ENCODE measurements at places on chromosomes 12 and 14. TPM values are rescaled to one million over a fixed set of nuclear protein-coding genes. Genes with fewer than 3 reads are reported as not detected.

DDX11 gene
- total RNA-seq = 26.6 TPM

NOXRED1 gene
- total RNA-seq = 0.18 TPM

CYP27B1 gene
- 3.2 TPM for total RNA-seq

ADAMTS20 gene
- total RNA-seq = not detected

PRH2 gene
- not detected for total RNA-seq

GRCh38 chr12:84305144-84305543 lies 607.5 kb downstream of the SLC6A15 start:
- H3K4me1 ChIP-seq = no peaks in the 10 kb centered on the region
- H3K36me3 ChIP-seq = no peaks in the 10 kb centered on the region
- H3K27me3 ChIP-seq = peaks cover 4% of the 10 kb centered on the region
- H3K27ac ChIP-seq = no peak overlapping the region

DNA sequence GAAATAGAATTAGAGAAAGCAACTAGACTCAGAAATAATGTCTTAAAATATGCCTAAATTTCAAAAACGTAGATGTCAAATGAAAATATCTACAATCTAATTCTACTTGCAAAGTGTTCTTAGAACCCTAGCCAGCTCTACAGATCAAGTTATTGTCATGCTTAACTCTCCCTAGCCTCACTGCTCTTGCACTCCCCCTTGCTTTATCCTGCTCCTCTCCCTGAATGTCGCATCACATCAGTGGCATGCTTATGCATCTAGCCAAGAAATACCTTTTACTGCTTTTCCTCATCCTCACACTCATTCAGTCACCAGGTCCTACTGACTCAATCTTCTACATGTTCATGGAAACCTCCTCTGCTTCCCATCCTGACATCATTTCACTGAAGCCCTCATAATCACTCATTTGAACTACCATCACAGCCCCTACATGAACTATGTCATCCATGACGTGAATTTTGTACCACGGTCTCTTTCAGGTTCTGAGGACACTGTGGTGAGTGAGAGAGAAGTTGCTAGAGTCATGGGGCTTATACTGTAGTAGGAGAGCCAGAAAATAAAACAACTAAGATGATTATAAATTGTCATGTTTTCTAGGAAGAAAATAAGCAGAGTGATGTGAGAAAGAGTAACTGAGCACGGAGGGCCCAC lies 22.6 kb upstream of the CRACR2A start:
- no peaks in the 10 kb centered on the region for H3K36me3 ChIP-seq
- no peak for DNase-seq
- H3K4me3 ChIP-seq = no peak overlapping the region
- H3K4me1 ChIP-seq = no peaks in the 10 kb centered on the region
- H3K27me3 ChIP-seq = peaks cover 13% of the 10 kb centered on the region
- H3K27ac ChIP-seq = no peak overlapping the region

DNA sequence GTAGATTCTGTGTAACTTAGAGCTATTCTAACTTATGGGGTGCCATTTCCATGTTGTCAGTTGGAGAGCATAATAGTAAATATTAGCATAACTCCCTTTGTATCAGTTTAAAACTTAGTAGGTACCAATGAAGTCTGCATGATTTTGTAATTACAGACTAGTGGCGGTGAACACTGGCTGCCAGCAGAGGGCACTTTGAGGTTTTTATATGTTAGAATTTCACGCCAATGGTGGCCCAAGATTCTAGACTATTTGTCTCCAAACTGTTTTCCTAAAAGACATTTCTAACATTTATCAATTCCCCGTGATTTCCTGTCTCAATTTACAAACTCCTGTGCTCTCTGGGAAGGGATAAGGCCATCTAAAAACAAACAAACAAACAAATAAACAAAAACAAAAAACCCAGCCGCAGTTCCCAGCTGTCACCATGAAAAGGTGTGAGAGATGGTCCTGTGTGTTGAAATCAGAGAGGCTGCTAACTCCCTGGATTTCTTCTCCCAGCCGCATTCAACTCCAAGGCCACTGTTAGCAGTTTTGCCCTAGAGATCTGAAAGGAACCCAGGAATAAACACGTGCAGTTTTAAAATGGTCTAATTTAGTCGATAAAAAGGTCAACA lies 57.6 kb downstream of the BRMS1L start:
- H3K27me3 ChIP-seq = peaks cover 3% of the 10 kb centered on the region
- no peak for DNase-seq
- peaks cover 1% of the 10 kb centered on the region for H3K36me3 ChIP-seq
- H3K4me1 ChIP-seq = peaks cover 15% of the 10 kb centered on the region

GRCh38 chr12:54197431-54197909 lies 8.7 kb upstream of the SMUG1 start:
- H3K27ac ChIP-seq = no peak overlapping the region
- H3K36me3 ChIP-seq = peaks cover 2% of the 10 kb centered on the region
- H3K4me1 ChIP-seq = no peaks in the 10 kb centered on the region
- H3K27me3 ChIP-seq = peaks cover 58% of the 10 kb centered on the region
- H3K4me3 ChIP-seq = no peak overlapping the region

GRCh38 chr14:26233118-26233517 lies 364.7 kb downstream of the NOVA1 start:
- H3K4me1 ChIP-seq = no peaks in the 10 kb centered on the region
- peaks cover 25% of the 10 kb centered on the region for H3K27me3 ChIP-seq
- no peak overlapping the region for H3K27ac ChIP-seq
- no peaks in the 10 kb centered on the region for H3K36me3 ChIP-seq
- DNase-seq = no peak
- H3K4me3 ChIP-seq = no peak overlapping the region

DNA sequence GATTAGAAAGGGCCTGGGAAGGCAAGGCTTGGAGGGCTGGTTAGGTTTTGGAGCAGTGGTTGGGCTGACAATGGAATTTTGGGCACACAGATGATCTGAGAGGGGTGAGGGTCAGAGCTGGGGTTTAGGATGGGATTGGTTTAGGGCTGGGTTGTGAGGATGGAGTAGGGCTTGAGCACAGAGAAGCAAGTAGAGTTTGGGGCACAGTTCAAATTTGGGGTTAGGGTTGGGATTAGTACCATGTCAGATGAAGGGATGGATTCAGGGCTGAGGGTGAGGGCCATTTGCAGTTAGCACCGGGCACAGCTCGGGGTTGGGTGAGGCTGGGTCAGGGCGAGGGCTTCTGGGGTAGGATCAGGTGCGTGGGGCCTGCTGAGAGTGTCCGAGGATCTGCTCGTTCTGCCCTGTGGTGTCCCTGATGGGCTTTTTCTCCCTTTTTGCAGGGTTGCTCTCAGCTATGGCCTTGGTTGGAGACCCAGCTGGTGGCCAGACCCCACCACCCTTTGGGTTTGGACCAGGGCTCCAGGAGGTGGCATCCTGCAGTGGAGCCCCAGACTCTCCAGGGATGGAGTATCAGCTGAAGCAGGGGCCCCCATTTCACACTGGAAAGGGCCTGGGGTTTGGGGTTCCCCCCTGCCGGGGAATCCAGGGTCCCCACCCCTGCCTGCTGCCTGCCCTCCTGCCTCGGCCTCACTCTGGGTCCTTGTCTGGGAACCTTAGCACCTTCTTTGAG lies 45.6 kb downstream of the KRT80 start:
- no peak overlapping the region for H3K4me3 ChIP-seq
- no peaks in the 10 kb centered on the region for H3K27me3 ChIP-seq
- no peak for DNase-seq
- no peaks in the 10 kb centered on the region for H3K36me3 ChIP-seq

DNA sequence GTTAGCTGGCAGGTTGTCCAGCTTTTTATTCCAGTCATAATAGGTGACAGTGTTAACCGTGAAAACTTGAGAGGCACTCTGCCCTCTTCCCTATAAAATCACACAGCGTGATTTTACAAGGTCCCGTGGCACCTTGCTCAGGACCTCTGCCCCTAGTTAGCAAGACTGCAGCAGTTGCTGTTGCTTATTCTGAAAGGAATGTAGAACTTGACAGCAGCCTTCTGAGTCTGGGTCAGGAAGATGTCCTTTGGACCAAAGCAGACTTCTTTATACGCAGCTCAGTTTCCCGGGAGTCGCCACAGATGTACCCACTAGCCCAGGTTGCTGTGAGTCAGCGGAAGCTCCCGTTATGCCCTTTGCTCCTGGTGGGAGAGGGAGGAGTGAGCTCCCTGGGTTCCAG lies 13.2 kb downstream of the PRKAB1 start:
- H3K36me3 ChIP-seq = peaks cover 31% of the 10 kb centered on the region
- H3K27me3 ChIP-seq = no peaks in the 10 kb centered on the region
- no peak for DNase-seq
- H3K4me1 ChIP-seq = peaks cover 17% of the 10 kb centered on the region

DNA sequence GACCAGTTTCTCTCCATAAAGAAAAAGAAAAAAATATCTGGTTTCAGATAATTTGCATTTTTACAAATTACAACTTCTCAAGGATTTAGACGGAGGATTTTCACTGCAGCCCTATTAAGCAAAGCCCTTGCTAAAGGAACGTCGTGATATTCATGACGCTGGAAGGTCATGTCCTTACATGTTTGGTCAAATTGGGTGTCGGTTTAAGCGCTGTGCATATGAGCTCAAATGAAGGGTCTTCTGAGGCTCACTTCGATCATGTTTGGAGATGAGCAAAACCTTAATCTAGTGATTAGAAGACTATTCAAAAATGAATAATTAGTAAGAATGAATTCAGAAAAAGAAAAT lies 67.3 kb upstream of the USP15 start:
- no peak overlapping the region for H3K27ac ChIP-seq
- peaks cover 69% of the 10 kb centered on the region for H3K27me3 ChIP-seq
- no peak overlapping the region for H3K4me3 ChIP-seq
- no peaks in the 10 kb centered on the region for H3K36me3 ChIP-seq

DNA sequence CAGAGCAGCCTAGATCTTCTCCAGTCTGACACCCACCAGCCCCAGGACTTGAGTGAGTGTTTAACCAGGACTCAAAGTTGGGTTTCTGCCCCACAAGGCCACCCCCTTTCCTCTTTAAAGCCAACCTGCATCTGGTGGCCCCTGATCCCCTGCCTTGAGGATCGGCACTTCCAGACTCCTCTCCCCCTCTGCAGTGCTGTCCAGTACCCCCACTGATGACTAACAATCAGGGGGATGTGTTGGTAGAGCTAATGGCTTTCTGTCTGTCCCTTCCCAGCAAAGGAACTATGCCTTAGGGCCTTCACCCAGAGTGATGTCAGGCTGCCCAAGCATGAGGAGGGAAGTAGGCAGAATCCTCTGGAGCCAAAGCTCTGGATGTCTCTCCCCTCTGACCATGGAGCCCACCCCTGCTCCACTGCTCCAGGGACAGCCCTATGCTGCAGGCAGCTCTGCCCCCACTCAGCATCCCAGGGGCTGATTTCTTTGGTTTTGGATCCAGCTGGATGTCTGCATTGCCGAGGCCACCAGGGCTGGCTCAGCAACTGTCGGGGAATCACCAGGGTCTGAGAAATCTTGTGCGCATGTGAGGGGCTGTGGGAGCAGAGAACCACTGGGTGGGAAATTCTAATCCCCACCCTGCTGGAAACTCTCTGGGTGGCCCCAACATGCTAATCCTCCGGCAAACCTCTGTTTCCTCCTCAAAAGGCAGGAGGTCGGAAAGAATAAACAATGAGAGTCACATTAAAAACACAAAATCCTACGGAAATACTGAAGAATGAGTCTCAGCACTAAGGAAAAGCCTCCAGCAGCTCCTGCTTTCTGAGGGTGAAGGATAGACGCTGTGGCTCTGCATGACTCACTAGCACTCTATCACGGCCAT lies 42.9 kb downstream of the DAD1 start:
- DNase-seq = no peak
- no peak overlapping the region for H3K4me3 ChIP-seq
- peak overlapping the region; percentile 92 for H3K27ac ChIP-seq
- no peaks in the 10 kb centered on the region for H3K36me3 ChIP-seq

GRCh38 chr14:105491366-105491973 lies 424 bp downstream of the TEDC1 start:
- H3K27me3 ChIP-seq = no peaks in the 10 kb centered on the region
- H3K27ac ChIP-seq = peak overlapping the region; percentile 81
- H3K36me3 ChIP-seq = no peaks in the 10 kb centered on the region
- peak overlapping the region; percentile 72 for H3K4me3 ChIP-seq
- H3K4me1 ChIP-seq = peaks cover 15% of the 10 kb centered on the region

DNA sequence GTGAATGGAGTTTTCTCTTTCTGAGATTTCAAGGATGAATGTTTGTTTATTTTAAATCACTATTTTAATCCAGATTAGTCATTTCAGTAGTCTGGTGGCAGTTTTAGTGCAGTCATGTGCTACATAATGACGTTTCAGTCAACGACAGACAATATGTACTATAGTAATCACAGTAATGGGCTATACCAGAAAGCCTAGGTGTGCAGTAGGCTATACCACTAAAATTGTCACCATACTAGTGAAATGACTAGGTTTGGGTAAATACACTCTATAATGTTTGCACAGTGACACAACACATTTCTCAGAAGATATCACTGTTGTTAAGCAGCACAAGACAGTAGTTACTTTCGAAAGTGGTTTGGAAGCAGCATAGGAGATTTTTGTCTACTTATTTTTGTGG lies 203.1 kb downstream of the ETNK1 start:
- no peak overlapping the region for H3K27ac ChIP-seq
- no peaks in the 10 kb centered on the region for H3K27me3 ChIP-seq
- peaks cover 6% of the 10 kb centered on the region for H3K4me1 ChIP-seq
- no peak overlapping the region for H3K4me3 ChIP-seq

DNA sequence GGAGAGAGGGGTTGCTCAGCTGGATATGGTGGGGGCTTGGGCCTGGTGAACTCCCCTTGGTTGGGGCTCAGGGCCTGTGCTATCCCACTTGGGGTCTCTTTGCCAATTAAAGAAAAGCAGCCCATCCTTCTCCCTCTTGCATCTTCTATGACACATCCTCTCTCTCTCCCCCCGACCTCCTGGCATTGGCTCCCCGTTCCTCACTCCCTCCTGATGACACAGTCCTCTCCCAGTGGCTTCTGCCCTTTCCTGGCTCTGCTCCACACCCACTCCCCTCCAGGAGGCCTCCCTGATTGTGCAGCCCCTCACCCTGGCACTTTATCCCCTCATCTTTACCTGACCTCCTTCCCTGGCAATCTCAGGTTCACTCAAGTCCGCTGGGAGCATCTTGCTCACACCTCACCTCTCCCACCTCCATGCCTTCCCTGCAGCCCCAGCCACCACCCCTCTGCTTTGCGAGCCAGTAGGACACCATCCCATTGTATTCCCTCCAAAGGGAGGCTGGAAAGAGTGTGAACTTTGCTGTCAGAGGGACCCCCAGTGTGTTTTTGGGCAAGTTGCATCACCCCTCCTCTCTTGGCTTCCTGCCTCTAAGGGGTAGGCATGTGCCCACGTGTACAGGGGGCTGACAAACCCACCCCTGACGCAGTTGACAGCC lies 10.7 kb downstream of the KRT80 start:
- H3K27ac ChIP-seq = peak overlapping the region; percentile 95
- no peak for DNase-seq
- no peaks in the 10 kb centered on the region for H3K27me3 ChIP-seq
- H3K4me3 ChIP-seq = no peak overlapping the region
- H3K36me3 ChIP-seq = peaks cover 2% of the 10 kb centered on the region
- peaks cover 89% of the 10 kb centered on the region for H3K4me1 ChIP-seq

- peak within 1 kb of the TSS; percentile 28 for H3K4me3 ChIP-seq
- H3K27ac ChIP-seq = no peak within 1 kb of the TSS
- H3K4me1 ChIP-seq = peaks cover 16% of the 10 kb centered on the region
- DNase-seq = no peak
Measured at GRCh38 chr12:53974084-53975063, at the start of gene HOTAIR. HOTAIR (minus strand) TSS chr12:53974954.

GRCh38 chr14:31934767-31935266 lies 142.3 kb upstream of the ARHGAP5 start:
- no peak for DNase-seq
- no peaks in the 10 kb centered on the region for H3K27me3 ChIP-seq
- H3K4me1 ChIP-seq = peaks cover 24% of the 10 kb centered on the region

GRCh38 chr12:132170637-132171292 lies 26.5 kb downstream of the NOC4L start:
- H3K4me3 ChIP-seq = no peak overlapping the region
- no peaks in the 10 kb centered on the region for H3K4me1 ChIP-seq
- H3K27me3 ChIP-seq = peaks cover 42% of the 10 kb centered on the region
- H3K27ac ChIP-seq = no peak overlapping the region

All from chondrocyte (in vitro differentiated cells).